Astrocyte (in vitro differentiated cells and primary cell): ENCODE measurements at places on chromosomes 16 and 17. TPM values are rescaled to one million over a fixed set of nuclear protein-coding genes. Genes with fewer than 3 reads are reported as not detected.

DNA sequence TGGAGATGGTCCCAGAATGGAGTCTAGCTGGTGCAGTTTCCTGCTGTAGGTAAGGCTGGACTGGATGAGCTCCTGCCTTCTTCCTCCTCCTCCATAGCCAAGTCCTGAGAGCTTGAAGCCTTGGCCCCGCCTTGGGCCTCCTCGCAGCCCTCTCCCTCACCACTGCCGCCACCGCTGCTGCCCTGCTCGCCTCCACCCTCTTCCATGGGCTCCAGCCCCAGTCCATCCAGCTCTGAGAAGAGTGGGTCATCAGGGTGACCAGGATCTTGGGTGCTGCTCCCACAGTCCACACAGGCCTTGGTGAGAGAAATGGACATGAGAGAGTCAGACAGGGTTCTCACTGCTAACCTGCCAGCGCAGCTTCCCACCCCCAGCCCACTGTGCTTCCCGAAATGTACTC lies 11.2 kb downstream of the PER1 start:
- DNase-seq, result no peak

DNA sequence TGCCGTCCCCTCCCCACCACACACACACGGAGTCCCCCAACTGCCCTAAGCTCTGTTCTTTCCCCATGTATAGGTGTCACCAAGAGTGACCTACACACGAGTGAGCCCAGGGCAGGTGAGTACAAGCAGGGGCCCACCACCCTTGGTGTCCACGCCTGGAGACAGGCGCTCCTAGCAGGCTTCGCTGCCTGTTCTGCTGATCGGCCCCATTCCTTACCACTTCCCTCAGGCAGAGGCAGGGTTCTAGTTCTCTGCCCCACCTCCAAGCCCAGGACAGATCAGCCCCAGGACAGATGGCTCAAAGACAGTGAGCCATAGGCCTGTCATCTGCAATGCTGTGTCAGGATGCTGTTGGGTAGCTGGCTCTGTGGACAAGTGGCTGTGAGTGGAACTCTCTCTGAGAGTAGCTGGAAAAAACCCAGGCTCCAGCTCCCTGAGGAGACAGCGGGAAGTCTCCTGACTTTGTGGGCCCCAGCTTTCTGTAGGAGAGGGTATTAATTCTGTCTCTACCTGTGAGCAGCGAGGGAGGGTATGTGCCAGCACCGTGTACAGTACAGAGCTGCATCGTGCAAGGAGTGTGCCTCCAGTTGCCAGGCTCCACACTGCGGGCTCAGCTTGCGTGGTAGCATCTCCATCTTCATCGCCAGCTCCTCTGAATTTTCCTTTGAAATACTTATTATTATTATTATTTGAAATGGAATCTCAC lies 897 bp downstream of the TP53I13 start:
- no peak for DNase-seq

GRCh38 chr17:79952901-79953300 lies 82.8 kb downstream of the TBC1D16 start:
- DNase-seq, result no peak

DNA sequence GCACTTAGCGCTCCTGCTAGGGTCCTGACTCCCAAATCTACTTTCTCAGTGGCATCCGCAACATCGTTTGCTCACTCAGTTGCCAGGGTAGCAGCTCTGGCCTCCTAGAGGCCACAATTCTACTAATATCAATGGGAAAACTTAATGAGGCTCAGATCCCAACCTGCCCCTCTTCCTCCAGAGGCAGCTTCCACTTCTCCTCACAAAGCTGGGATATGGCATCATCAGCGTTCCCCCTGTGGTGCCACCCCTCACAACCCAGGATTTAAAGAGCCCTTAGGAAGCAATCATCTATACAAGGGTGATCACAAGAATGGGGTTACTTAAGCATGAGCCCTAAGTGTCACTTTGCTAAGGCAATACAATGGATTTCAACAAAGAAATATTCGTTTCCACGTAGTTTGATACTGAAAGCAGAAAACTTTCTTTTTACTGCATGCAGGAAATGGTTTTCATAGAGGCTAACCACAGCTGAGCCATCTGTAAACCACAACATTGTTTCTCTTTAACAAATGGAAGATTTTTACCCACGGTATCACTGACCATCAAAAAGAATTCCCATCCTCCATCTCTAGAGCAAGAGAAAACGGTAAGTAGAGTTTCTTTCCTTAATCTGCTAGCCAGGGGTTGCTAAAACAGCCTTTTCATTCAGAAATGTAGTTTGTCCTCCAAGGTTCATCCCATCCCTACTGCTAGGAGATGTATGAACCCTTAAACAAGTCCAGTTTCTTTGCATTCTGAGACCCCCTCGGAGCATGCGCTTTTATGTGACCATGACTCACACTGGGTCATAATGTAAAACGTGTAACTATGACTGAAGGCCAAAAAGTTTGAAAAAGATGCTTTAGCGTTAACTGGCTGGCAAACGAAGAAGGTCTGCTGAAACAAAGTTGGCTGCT lies 68.3 kb upstream of the BCAR1 start:
- DNase-seq, result peak; percentile 95

GRCh38 chr17:82214012-82214628 lies 1.5 kb upstream of the CCDC57 start:
- DNase-seq, result no peak

GRCh38 chr17:29376667-29377270 lies 13.4 kb upstream of the TAOK1 start:
- DNase-seq, result peak; percentile 81

NUPR1 gene
- 3.8 and 9.5 TPM in 2 replicates for total RNA-seq

OXLD1 gene
- 22.0 and 28.5 TPM in 2 replicates for total RNA-seq

DNA sequence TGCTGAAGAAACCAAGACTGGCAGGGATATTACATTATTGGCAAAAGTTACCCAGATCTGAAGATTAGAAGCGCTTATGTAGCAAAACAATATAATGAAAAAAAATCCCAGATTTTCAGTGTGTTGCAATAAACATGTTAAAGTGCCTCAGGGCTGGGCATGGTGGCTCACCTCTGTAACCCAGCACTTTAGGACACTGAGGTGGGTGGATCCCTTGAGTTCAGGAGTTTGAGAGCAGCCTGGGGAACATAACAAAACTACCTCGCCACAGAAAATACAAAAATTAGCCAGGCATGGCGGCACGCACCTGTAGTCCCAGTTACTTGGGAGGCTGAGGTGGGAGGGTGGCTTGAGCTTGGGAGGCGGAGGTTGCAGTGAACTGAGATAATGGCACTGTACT lies 6.8 kb downstream of the ZNF207 start:
- DNase-seq, result no peak

PMM2 gene
- 57.8 TPM in 2 replicates for total RNA-seq

DNA sequence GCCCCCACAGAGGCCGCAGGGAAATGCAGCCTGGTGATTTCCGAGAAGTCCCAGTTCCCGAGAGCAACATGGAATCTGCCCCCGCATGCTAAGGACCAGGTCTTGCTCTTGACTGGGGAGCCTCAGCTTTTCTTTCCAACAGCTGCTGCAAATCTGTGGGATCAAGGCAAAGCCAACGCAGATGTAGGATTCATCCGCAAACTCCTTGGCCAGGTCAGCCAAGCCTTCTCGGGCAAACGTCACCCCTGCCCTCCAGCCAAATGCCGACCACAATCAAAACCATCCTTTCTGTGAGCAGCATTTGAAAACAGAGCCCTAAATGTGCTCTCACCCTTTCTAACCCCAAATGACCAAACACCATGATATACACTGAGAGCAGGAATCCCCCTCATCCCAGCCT lies 54.0 kb downstream of the MRM3 start:
- peak; percentile 79 for DNase-seq

DNA sequence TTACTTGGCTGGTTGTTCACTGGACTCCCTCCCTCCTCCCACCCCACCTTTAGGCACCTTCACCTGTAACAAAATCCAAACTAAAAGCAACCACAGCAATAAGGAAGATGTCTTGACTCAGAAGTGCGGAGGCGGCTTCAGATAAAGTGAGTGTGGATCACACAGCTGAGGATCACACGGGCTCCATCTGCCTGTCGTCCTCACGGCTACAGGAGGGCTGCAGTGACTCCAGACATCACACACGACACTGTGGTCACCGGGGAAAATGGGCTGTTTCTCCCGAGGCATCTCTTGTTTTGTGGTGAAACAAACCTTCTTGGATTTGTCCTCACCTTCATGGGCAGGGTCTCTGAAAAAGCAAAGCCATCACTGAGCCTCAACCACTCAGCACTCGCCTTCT lies 7.9 kb upstream of the ACSF3 start:
- no peak for DNase-seq

DNA sequence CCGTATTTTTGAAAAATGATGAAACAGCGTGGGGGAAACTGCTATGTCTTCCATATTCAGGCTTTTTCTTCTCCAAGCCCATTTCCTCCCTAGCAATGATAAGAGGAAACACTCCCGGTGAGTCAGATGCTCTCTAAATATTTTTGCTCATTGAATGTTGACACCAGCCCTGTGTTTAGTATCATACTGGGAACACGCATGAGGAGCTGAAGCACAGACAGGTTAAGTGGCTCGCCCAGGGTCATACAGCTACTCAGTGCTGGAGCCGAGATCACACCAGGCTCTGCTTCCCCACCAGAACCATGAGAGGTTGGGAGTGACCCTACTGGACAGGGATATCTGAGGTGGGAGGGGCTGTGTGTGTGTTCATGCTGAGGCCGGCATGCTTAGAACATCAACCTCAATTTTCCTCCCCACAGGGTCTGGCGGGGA lies 37.8 kb upstream of the ADGRG1 start:
- DNase-seq, result peak; percentile 64

DNA sequence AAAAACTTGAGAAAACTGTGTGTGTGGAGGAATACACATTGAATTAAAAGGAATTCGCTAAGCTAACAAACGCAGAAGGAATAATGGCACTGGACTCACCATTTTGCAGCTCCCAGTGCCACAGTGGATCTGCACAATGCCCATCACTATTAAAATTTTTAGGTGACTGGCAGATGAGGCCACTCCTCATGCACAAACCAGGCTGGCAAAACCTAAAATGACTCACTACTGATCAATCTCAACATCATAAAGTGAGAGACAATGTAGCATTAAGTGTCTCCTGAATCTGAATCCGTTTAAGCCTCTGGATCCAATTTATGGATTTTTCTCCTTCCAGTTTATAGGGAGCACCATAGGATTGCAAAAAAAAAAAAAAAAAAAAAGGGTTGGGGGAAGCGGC lies 20.6 kb downstream of the MYH10 start:
- DNase-seq, result no peak

- no peak for DNase-seq
Measured at GRCh38 chr16:57388359-57389086, 16.0 kb upstream of the CCL17 start.

TERF2IP gene
- 57.4 and 65.7 TPM in 2 replicates for total RNA-seq

GRCh38 chr17:30520436-30520835 lies 43.2 kb downstream of the GOSR1 start:
- peak; percentile 57 for DNase-seq

CES4A gene
- total RNA-seq, result 1.2 TPM in 2 replicates

DNA sequence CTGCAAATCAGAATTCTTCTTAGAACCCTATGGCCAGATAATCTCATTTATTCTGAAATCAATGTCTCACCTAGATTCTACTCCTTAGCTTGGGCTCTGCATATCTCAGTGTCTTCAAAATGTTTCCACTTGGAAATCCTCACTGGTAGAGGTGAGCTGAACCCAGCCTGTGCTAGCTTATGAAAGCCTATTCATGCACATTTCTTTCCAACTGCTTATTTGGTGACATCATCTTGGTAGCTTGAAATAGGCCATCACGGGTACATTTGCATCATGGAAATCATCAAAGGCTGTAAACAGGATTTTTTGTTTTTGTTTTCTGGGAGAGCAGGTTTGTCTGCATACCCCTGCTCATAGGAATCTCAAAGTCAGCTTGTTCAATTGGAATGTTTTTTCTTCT lies 130.8 kb downstream of the KCNJ18 start:
- DNase-seq, result no peak

PRRT2 gene
- 6.2 and 6.7 TPM in 2 replicates for total RNA-seq

MAPK8IP3 gene
- 85.5 and 92.4 TPM in 2 replicates for total RNA-seq

- no peak for DNase-seq
Measured at GRCh38 chr17:4267402-4267801, 3.6 kb upstream of the ANKFY1 start.

SCNN1G gene
- total RNA-seq, result not detected in 2 replicates

DNA sequence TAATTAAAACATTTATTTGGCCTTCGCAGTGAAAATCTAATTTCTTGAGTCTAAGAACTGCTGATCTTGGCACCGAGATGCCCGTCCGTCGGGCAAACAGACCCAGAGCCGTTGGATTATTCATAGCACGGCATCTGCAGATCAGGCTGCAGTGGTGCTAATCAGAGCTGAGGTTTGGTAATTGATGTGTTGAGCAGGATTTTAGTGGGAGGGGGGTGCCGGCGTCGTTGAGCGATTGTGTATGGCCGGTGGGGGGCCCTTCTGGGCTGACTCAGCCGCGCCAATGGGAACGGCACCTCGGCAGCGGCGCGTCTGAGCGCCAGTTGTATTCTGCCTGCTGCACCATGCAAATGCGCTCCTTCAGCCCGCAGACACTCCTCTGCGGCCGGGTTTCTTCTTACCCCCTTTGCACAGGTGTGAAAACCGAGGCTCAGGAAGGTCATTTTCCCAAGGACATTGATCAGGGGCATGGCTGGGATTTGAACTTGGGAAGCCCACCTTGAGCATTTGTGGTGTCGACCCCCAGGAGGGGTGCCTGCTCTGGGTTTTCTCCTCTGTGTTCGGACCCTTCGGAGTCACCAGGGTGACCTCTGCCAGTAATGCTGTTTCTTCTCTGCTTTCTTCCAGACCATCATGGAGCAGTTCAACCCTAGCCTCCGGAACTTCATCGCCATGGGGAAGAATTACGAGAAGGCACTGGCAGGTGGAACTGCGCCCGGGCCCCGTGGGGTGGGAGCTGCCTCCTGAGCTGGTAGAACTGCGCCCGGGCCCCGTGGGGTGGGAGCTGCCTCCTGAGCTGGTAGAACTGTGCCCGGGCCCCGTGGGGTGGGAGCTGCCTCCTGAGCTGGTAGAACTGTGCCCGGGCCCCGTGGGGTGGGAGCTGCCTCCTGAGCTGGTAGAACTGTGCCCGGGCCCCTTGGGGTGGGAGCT lies 18.4 kb downstream of the BAIAP2 start:
- DNase-seq, result peak; percentile 62

DNA sequence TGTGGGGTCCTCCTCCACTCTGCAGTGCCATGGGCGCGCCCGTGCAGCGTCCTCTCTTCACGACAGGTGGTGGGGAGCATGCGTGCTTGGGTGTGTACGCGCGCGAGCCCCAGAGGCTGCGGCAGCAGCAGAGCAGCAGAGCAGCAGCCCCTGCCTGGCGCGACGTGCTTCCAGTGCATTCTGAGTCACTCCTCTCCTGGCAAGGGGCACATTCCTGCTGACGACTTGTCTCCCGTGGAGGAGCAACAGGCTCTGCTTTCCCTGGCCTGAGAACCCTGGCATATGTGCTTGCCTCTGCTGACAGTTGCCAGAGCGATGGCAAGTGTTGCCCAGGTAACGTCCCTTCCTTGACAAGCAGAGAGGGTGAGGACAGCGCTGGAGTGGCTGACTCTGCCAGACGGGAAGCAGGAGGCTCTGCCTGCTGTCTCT lies 133.8 kb upstream of the PLCG2 start:
- DNase-seq, result peak; percentile 97

DNA sequence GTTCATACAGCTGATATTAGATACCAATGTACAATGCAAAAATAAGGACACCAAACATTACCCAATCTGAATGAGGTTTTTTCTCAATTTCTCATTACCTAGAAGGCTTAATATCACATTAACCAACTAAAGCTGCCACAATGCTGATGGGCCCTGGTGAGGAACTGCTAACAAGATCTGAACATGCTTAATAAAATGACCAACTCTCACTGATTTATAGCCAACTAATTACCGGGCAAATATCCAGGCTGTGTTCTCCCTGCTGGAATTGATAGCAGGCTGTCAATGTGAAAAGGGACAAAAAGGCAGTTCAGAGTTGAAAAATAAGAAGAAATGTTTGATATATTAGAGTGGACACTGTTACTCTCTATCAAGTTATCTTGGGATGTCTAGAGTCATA lies 124.6 kb downstream of the TOX3 start:
- DNase-seq, result no peak

- DNase-seq, result peak; percentile 25
Measured at GRCh38 chr16:57061084-57061905, 31.1 kb upstream of the CPNE2 start.
